ENCODE measurements at places on chromosomes 6 and 20.
A peak's percentile ranks its signal among the peaks of the same experiment; 100 is the strongest.

DNA sequence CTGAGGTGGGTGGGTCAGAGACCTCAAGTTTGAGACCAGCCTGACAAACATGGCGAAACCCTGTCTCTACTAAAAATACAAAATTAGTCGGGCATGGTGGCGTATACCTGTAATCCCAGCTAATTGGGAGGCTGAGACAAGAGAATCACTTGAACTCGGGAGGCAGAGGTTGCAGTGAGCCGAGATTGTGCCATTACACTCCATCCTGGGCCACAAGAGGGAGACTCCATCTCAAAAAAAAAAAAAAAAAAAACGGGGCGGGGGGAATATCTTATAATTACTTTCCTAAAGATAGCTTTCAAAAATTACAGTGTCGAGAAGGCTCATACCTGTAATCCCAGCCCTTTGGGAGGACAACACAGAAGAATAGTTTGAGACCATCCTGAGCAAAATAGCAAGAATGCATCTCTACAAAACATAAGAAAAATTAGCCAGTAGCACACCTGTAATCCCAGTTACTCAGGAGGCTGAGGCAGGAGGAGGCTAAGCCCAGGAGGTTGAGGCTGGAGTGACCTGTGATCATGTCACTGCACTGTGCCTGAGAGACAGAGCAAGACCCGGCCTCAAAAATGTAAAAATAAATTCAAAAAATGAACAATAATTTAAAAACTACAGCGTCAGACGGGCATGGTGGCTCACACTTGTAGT, 25.8 kb downstream of the CBFA2T2 start:
- no peak for DNase-seq

GRCh38 chr20:39903806-39904465, 785.1 kb downstream of the MAFB start:
- no peak for DNase-seq

GRCh38 chr20:58251348-58251978, 23.0 kb upstream of the ANKRD60 start:
- no peak for DNase-seq

DNA sequence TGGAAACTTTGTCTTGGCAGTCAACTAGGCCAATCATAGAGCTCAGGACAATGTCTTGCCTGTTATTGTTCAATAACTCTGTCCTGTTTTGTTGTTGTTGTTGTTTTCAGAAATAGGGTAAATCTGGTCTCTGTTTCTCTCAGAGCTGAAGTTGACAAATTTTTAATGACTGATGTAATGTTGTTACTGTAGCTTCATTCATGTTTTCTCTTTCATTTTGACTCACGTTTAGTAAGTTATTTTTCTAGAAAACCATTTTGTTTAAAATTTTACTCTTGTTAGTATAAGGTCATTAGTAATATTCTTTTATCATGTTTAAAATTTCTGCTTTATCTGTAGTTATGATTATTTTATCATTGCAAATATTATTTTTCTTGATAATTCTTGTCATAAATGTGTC, 51.6 kb upstream of the GRIK2 start:
- DNase-seq: no peak

GRCh38 chr6:137652961-137653705, 158.9 kb upstream of the OLIG3 start:
- no peak for DNase-seq

DNA sequence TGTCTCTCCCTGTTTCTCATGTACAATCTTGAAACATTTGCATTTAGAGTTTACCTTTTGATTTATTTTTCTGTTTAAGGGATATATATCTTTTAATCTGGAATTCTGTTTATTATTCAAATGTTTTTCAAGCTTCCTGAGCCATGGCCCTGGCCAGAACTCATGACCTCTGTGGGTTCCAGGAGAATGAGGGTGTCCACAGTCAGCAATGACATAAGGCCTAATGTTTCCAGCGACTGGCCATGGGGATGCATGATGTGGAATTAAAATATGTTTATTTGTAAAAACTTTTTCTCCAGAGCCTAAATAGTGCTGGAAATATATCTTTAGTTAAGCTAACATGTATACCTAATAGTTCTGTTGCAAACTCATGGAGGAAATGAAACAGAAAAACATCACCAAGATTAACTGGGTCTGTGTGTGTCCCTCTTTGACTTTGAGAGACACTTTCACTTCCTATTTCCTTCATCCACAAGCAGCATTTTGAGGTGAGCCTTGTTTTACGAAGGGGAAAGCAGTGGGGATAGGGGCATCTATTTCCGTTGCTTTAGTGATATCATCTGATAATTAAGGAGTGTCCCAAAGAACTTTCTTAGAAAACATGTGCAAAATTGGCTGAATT, 87.6 kb downstream of the SMOC2 start:
- no peak for DNase-seq

GRCh38 chr6:156662025-156662445, 115.1 kb upstream of the ARID1B start:
- no peak for DNase-seq

DNA sequence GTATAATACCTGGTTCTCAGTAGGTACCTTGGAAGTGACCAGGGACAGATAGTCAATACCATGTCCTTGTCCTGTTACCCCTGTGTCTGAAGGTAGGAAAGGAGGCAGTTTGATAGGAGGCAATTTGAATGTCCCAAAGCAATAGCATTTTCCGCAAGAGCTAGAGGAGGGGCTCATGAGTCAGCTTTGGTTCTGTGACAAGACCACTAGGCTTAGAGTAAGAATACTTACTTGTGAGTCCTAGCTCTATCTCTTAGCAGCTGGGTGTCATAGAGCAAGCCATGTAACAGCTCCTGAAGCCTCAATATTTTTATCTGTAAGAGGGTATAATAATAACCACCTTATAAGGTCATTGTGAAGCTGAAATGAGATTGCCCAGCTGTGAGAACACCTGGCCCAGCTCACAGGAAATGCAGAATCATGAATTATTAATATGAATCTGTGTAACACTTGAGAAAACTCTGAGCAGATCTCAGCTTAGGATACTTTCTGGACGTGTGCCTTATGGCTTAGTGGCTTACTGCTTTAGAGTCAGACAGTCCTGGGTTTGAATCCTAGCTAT, 58.6 kb downstream of the DAAM2 start:
- peak; percentile 17 for DNase-seq

DNA sequence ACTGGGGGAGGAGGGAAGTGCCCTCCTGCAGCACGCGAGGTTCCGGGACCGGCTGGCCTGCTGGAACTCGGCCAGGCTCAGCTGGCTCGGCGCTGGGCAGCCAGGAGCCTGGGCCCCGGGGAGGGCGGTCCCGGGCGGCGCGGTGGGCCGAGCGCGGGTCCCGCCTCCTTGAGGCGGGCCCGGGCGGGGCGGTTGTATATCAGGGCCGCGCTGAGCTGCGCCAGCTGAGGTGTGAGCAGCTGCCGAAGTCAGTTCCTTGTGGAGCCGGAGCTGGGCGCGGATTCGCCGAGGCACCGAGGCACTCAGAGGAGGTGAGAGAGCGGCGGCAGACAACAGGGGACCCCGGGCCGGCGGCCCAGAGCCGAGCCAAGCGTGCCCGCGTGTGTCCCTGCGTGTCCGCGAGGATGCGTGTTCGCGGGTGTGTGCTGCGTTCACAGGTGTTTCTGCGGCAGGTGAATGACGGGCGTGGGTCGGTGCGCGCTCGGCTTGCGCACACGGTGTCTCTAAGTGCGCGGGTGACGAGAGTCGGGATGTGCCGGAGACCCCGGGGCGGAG, at the start of gene CDKN1A:
Gene CDKN1A, plus strand, starts transcription at position 227 of the 555 bp plus-strand sequence. CDS start 5,388 bp downstream, outside the sequence.
- no peak for DNase-seq

DNA sequence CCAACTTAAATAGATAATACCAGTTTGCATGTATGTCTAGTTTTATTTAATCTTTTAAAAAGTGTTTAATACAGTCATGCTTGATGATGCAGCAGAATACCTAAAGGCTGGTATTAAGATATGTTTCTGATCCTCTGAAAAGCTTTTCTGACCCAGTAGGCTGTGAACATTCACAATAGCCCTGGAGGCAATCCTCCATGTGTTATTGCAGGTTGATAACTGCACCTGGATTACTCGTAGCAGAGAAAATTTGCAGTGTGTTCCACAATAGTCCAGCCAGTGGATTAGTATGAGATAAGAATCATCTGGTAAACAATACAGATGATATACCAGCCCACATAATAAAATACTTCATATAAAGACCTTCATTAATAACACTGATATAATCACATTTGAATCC, 178.9 kb upstream of the RNF217 start:
- no peak for DNase-seq

- no peak for DNase-seq
Measured at GRCh38 chr6:158571826-158572652, 12.1 kb downstream of the TMEM181 start.

DNA sequence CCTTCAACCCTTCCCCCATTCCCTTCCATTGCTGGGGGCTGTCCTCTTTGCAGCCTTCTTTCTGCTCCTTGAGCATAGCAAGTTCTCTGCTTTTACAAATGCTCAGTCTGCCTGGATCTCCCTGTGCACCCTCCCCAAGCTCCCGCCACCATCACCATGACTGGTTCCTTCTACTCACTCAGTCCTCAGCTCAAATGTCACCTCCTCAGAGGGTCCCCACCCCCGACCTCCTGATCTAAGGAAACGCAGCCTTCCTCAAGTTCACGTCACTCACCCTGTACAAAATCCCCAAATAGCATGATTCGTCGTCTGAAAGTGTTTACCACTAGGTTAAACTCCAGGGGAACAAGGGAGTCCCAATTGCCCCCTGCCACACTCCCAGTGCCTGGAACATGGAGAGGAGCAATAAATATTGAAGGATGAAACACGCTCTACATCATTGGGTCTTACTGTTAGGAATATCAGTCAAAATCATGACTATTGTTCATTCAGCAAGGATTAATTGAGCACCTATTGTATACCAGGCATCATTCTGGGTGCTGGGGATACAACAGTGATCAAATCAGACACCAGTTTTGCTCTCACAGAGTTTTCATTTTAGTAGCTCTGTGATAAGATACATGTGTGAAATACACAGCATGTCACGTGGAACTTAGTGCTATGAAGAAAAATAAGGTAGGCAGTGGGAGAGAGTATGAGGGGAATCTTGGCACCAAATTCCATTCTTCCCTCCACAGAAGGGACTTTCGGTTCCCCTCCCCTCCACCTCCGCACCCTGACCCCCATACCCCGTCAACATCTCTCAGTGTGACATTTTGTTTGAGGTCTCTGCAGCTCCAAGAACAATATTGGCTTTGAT, 15.6 kb downstream of the TP53RK start:
- no peak for DNase-seq

- DNase-seq: no peak
Measured at GRCh38 chr6:28864326-28864923, 59.4 kb downstream of the TRIM27 start.

DNA sequence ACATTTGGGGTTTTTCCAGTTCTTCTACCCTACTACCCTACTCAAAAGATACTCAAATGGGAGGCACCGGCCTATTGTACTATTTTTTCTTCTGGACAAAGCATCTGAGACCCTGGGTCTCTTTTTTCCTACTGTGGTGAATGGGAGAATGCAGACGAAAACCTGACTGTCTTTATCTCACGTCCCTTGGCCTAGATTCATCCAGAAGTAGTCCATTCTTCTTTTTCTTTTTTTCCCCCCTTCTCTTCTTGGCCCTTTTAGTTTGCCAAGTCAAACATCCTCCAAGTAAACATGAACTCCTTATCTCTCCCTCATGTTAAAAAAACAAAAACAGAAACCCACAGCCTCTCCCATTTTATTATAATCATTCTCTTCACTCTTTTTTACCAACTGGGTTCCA, 8.7 kb upstream of the ILRUN start:
- DNase-seq: no peak

DNA sequence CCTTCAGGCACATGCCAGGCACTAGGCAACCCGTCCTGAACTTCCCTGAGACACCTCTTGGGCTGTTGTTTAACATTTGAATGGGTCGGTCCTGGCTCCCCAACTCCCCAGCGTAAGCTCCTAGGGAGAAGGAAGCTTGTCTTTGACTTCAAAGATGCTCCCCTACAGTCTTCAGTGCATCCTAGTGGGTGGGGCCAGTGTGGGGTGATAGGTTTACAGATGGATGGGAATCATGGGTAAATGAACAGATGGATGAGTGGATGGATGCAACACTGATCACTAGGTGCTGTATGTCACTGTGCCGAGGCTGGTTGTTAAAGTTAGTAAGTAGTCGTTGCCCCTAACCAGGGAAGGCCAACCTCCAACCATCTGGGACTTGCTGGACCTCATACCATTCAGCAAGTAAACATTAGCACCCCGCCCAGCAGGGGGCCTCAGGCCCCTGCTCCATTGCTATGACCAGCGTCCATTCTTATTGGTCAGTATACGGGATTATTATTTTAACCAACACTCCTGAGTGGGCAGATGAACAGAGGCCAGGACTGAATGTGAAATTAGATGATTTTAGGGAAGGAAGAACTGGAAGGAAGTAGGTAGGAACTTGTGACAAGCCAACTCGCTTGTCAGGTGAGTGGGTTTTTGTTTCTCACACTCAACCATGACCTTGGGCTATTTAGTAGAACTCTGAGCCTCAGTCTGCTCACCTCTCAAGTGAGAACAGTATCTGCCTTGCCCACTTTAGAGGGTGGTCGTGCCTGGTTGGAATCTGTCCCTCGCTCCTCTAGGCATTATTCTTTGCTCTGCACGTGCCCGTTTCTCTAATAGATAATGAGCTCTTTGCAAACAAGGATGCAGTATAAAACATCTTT, 82.9 kb upstream of the FOXP4 start:
- no peak for DNase-seq

DNA sequence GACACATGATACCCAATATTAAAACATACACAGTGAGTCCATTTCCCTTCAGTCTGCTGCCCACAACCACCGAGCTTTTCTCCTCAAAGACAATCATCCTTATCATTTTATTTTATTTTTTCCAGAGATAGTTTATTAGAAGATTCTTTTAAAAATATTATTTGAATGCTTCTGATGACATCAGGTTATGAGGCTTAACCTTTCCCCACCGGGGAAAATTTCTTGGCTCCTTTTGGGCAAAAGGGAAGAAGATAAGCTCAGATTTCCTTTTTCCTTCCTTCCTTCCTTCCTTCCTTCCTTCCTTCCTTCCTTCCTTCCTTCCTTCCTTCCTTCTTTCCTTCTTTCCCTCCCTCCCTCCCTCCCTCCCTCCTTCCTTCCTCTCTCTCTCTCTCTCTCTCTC, 149.5 kb upstream of the CITED2 start:
- no peak for DNase-seq

GRCh38 chr6:46906776-46907175, 15.0 kb downstream of the ADGRF5 start:
- DNase-seq: no peak
